Amniotic stem cell (primary cell): ENCODE measurements at places on chromosomes 6 and 20.
A peak's percentile ranks its signal among the peaks of the same experiment; 100 is the strongest.

DNA sequence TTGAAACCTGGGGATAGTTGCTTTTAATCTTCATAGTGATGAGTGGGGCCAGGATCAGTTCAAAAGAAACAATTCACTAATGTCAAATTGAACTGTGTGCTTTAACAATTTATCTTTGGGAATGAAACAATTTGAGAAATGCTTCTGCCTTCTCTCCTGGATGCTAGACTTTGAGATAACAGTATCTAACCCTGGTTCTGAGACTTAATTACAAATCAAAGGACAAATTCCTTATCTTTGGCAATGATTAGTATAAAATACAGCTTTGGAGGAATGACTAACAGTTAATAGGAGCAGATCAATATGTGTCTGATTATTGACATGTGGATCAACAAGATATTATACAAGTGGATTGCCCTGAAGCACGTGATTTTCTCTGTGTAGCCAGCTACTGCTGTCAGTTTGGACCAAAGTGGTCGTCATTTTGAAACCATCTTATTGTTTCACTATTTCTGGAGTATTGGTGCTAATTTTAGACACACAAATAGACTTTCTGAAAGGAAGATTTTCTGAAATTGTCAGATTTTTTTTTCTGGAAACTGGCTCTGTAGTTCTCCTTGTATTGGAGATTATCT lies 6.2 kb upstream of the FLRT3 start:
- no peak for DNase-seq

DNA sequence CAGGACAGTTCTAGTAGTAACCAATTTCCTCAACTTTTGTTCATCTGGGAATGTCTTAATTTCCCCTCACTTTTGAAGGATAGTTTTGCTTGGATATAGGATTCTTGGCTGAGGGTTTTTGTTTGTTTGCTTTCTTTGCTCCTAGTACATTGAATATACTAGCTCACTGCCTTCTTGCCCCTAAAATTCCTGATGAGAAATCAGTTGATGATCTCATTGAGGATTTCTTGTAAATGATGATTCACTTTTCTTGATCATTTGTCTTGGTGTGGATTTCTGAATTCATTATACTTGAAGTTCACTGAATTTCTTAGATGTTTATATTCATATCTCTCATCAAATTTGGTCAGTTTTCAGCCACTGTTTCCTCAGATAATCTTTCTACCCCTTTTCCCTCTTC lies 49.1 kb upstream of the PRDM1 start:
- DNase-seq, result peak; percentile 21

DNA sequence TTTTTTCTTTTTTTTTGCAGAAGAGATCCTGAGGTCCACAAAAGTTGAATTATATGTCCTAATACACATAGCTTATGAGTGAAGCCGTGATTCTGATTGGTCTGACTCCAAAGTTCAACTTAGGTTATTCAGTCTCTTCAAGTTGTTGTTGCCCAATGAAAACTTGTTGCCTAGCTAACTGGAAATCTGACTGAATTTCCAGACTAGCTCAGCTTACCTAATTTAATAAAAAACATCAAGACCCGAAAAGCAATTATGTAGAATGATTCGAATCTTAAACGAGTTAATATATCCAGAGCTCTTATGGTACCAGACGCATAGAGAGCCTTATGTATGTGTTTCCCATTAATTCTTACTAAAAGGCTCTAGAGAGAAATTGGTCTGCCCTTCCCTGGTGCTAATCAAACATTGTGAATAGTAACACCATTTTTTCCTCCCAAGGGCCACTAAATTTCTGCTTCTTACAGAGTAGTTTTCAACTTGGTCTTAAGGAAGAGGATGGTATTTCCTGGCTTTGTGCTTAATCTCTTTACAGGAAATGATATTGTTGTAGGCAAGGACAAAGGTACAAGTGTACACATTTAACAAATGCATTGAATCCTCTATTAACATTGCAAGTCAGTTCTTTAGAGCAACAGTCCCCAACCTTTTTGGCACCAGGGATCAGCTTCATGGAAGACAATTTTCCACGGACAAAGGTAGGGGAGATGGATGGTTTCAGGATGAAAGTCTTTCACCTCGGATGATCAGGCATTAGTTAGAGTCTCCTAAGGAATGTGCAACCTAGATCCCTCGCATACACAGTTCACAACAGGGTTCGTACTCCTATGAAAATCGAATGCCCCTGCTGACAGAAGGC lies 107.9 kb downstream of the TSHZ2 start:
- no peak for DNase-seq

DNA sequence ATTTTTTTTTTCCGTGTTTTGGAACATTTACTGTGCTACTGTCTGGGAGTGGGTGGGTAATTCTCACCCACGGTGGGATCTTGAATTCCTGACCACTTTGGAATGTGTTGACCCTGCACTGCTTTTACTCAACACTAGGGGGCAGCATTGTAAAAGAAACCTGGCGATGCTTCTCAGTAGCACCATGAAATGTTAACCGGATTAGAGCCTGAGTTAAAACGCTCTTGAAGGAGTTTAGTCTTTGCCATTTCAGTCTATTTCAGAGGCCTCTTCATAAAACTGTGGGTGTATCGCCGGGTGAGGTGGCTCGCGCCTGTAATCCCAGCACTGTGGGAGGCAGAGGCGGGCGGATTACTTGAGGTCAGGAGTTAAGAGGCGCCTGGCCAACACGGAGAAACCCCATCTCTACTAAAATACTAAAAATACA lies 114.4 kb upstream of the PRND start:
- no peak for DNase-seq

- peak; percentile 29 for DNase-seq
Measured at GRCh38 chr6:140921366-140922226, 1211.1 kb upstream of the GJE1 start.

GRCh38 chr20:20184149-20184548 lies 131.8 kb downstream of the CFAP61 start:
- no peak for DNase-seq

GRCh38 chr6:84003654-84004053 lies 29.9 kb upstream of the MRAP2 start:
- no peak for DNase-seq

- DNase-seq, result peak; percentile 50
Measured at GRCh38 chr6:118893064-118893806, 717 bp upstream of the ASF1A start.

DNA sequence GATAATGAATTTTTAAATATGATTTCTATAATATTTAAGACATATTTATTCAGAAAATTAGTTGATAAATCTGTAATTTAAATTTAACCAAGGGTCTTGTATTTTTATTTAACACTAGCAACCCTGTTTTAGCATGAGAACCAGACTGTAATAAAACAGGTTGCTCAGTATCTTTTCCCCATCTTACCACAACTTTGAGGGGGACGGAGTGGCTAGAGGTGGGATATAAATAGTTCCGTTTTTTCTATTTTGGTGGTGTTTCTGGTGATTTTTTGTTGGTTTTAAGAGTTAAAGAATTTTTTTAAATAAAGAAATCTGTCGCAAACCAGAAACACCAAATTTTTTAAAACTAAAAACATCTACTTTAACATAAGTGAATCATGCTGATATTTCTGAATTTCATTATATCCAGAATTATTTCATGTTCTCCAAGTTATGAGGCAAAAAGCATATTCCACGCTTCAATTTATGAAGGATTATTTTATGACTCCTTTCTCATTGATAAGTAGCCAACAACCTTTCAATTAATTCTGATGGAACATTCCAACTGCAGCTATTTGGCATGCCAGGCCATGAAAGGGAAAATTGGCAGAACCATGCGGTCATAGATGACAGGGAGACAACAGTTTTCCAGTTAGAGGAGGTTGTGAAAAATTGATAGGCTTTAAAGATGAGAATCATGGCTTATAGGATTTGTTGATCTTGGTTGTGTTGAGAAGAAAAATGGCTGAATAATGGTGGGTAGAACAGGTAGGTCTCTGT lies 151.9 kb upstream of the CARMIL1 start:
- no peak for DNase-seq

DNA sequence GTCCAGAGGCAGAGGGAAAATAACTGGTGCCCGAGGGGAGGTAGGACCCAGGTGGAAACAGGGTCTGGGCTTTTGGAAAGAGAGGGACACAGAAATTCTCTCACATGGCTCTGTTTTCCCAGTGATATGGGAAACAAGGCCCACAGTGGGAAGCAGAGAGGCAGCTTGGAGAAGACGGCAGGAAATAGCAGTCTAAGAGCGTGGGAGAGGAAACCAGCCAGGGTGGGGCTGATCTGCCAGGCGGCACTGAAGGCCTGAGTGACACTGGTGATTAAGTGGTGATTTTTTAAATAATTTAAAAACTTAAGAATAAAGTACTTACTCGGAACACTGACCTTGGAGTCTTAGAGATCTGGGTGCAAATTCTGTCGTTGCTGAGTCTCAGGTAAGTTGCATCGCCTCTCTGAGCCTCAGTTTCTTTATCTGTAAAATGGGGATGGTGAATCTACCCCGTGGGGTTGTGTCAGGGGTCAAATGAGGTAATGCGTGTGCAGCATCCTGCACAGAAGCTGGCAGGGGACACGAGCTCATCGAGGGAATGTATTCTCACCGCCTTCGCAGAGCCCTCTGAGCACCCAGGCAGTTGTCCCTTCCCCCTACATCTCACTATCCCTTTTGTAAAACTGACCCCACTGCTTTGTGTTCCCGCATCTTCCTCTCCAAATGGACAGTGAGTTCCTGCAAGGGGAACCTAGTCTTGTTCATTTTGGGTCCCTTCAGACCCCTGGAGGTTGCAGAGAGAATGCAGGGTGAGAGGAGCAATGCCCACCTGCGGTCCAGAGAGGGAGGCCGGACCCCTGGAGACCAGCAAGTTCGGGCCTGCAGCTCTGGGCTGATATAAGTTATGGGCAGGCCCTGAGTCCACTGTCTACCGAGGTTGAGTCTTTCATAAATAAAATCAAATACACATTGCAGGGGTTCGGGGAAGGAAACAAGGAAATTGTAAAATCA lies 228.6 kb upstream of the PMEPA1 start:
- no peak for DNase-seq

DNA sequence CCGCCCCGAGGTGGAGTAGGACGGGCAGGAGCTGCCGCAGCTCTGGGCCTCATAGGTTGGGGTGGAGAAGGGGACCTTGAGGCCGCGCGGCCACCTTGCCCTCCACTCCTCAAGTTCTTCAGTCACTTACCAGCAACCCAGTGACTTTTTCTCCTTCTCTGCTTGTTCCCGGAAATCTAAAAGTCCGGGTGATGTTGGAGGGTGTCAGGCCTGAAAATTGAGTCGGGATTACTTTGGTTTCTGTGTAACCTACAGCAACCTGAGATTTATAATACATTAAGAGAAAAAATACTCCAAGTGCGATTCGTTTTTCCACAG lies 338 bp downstream of the RWDD1 start:
- no peak for DNase-seq

GRCh38 chr6:79989641-79990040 lies 14.8 kb upstream of the TTK start:
- no peak for DNase-seq

DNA sequence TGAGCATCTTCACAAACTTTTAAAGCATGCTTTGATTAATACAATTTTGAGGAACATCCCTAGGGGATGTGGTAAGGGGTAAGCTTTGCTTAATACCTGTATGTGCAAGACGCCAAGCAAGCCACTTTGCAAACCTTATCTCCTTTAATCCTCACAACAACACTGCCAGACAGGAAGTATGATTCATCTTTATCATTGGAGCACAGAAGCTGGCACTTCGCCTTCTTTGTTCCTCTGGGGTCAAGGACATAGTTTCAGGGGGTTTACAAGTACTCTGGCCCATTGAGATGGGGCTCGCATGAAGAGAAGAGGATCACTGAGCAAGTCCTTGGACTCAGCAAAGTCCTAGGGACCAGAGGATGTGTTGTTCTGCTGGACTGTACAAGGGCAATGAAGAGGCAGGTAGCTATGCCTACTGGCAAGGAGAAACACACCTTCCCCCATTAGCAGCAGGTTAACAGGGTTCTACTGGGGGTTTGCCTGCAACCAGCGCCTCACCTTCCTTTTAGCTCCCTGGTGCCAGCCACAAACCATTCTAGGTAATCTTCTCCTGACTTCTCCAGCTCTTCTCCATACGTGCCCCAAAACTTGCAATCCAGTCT lies 8.8 kb downstream of the TMEM244 start:
- DNase-seq, result no peak

GRCh38 chr6:169289619-169290339 lies 36.1 kb upstream of the THBS2 start:
- DNase-seq, result no peak

DNA sequence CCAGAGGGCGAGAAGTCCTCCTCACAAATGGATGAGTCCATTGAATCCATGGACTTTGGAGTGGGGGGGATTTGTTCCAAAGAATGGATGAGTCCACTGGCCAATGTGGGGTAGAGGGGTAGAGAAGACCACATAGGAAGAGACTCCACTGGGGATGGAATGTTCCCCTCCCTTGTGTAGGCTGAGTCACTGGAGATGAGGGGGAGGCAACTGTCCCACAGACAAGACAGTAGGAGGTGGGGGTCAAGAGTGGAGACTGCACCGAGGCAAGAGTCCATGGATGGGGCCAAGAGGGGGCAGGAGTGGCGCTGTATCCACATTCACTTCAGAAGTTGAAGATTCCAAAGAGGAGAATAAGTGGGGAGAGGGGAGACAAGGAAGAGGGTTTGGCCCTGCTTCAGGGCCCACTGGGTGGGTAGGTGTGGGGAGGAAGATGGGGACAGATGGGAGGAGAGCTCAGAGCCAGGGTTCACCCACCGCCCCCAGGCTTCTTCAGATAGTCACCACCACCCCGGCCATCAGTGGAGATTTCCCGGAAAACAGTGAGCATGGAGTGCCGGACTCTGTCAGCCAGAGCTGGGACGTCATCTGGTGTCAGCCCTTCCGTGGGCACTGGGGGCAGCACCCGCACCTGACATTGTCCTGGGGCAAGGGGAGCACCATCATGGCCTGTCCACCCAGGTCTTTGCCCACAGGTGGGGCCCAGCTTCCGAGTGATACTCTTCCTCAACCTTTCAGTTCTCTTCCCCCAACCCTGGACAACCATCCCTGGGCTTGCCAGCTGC lies 4.6 kb downstream of the EGFL8 start:
- no peak for DNase-seq

DNA sequence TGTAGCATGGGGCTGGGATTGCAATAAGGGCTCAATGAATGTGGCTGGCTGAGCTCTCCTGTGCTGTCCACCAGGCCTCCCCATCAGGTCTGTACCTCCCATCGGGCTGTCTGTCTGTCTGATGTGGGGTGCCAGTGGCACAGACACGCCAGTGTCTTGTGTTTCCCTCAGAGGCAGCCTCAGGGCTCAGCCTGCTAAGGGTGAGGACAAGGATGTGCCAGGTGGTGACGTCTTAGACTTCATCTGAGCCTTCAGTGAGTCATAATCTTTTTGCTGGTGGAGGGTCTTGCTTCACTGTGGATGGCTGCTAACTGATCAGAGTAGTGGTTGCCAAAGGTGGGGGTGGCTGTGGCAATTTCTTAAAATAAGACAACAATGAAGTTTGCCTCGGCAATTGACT lies 194.7 kb downstream of the NRN1 start:
- DNase-seq, result no peak

GRCh38 chr6:19860235-19860877 lies 23.2 kb downstream of the ID4 start:
- DNase-seq, result no peak

- DNase-seq, result no peak
Measured at GRCh38 chr6:162922563-162923166, 194.9 kb downstream of the PACRG start.
